ENCODE measurements at places on chromosomes 2 and 18.

DNA sequence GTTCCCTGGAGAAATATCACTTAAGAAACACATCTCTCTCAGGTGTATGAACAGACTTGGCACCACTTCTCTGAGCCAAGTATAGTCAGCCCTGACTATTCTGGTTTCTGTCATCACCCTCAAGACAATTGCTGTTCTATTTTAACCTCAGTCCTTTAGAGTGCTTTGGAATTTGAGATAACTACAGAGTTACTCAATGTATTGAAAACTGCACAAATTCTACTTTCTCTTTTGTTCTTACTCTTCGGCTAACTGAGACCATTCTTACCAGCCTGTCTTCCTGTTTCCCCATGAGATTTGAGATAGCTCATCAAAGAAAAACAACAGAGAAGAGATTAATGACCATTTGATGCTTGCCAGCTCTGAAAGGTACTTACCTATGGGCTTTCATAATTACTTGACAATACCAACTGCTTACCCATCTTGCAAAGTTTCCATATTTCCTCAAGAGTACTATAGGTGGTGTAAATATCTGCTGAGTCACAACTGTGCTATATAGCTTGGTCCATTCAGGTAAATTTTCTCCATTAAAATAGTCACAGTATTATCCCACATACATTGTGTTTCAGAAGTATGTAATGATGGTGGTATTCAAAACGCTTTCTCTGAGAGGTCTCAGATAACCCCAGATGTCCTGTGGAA lies 467.5 kb upstream of the CHST9 start:
- DNase-seq: no peak

DNA sequence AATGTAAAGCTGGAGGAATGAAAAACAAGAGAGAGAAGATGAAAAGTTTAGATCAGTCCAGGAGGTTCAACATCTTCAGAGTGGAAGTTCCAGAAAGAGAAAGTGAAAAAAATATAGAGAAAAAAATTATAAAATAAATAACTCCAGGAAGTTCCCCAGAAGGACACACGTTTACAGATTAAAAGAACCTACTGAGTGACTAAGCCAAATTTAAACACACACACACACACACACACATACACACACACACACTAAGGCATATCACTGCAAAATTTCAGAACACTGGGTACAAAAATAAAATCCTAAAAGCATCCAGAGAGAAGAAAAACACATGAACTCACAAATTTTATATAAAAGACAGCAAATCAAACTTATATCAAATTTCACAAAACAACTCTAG lies 85.9 kb upstream of the PMAIP1 start:
- no peak for DNase-seq

DNA sequence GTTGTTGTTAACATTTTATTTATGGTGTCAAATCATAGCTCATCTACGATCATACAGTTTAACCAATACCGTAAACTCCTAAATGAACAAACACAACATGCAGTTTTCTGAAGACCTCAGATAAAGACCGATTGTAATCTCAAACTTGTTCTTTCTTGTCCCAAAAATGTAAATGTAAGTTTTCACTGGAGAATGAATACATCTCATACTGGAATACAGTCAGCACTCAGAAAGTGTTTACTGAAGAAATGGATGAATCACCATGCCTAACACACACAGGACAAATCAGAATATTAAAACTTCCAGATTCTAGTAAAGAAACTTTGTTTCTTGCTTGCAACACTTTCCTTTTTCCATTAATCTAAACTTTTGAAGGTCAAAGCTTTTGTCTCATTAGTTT lies 380.5 kb downstream of the DLGAP1 start:
- no peak for DNase-seq

GRCh38 chr18:55699233-55699765 lies 111.3 kb upstream of the TCF4 start:
- DNase-seq: no peak

DNA sequence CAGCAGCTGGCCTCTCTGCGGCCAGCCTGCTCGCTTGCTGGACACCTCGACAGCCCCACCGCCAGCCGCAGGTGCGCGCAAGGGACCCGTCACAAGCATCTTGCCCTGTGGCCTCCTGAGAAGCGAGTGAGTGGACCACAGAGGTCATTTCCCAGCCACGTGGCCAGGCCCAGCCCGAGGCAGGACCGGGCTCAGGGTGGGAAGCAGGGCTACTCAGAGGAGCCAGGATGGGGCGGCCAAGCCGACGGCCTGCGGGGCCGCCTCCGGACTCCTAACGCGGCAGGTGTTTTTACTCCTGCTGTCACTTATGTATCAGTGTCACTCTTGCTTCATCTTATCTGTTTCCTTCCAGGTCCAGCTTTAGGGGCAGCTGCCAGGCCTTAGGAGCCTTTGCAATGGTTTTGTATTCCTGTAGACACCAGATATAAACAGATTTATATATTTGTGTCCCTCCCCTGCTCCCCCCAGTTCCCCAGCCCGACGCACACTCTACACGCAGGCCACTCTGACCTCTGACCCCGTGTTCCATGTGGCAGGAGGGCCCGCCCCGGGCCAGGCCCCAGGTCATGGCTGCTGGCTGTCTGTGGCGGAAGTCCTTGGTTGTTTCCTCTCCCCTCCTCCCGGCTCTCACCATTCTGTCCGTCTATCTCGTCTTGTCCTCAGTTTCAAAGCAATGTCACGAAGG lies 236.4 kb downstream of the ATAD2B start:
- DNase-seq: no peak

DNA sequence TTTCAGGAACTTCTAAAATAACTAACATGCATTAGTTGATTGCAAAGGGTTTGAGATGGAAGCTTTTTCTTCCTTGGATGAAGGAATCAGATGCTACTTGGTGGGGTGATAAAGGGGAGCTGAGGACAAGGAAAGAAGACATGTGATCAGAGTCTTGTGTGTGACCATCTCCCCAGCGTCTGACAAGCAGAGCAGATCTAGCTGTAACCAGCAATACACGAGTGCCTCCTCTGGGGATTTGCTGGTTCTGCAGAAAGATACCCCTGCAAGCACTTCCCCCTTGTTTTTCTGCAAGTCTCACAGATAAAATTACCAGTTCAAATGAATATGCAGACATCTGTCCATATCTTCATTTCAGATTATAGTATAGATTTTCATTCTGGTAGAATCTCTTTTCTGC lies 2.7 kb downstream of the CDH7 start:
- no peak for DNase-seq

- DNase-seq: no peak
Observed at GRCh38 chr18:62445386-62445917, 77.4 kb upstream of the ZCCHC2 start.

GRCh38 chr2:64404002-64404731 lies 49.8 kb upstream of the LGALSL start:
- DNase-seq: no peak

- DNase-seq: no peak
Observed at GRCh38 chr2:236306825-236307540, 42.8 kb upstream of the ASB18 start.

DNA sequence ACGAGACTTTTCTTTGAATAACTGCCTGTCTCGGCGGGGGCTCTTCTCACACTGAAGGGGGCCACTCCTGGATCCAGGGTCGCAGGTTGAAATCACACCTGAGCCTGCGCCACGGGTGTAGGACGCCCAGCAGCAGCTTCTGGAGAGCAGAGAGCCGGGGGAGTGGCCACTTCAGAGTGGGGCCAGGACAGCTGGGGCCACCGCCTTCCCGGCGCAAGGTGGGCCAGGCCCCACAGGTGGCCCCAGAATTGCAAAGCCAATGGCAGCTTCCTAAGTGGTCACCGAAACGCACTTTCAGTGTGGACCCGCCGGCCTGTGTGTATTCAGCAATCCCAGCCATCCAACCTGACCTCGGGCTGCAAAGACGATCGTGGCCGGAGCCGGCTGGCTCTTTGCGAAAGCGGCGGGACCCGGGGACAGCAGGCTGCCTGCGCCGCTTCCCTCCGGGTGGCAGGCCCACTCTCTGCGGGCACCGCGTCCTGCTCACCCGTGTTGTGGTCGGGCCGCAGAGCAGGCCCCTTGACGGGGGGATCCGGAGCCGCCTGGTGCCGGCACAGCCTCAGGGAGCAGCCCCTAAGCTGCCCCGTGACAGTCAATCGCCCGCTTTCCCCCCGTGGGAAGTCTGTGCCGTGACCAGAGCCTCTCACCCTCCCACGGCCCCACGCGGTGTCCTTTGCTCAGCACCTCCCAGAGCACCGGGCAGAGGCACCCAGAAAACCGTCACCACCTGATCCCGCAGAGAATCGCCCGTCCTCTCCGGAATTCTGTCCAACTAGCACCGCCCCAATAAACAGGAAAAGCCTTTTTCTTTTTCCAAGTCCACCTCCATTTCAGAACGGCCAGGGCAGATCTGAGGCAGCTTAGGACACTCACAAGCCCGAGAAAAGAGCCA lies 144.7 kb downstream of the ZNF516 start:
- no peak for DNase-seq

GRCh38 chr2:38239452-38239851 lies 137.6 kb downstream of the ATL2 start:
- DNase-seq: no peak

DNA sequence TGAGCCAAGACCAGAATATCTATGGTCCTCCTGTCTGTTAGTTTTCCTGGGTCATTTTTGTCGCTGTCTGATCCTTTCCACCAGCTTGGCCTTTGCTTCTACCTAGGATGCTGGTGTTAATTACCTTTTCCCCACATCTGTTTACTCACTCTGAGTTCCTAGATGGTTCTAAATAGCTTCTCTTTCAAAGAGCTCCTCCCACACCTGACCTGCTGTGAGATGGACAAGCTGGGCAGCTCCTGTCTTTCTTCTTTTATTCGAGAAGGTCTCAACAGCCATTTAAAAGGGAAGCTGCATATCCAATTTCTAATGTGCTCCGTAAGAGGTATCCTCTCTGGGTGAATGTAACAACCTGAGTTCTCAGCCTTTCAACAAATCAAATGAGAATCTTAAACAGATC lies 156.2 kb downstream of the HRH4 start:
- no peak for DNase-seq

GRCh38 chr2:131588152-131588873 lies 60.6 kb downstream of the CCDC74A start:
- no peak for DNase-seq

- no peak for DNase-seq
Observed at GRCh38 chr2:239896075-239896474, 129.1 kb downstream of the NDUFA10 start.

GRCh38 chr2:151165105-151165684 lies 96.5 kb downstream of the RBM43 start:
- no peak for DNase-seq

GRCh38 chr2:132915812-132916549 lies 246.0 kb upstream of the LYPD1 start:
- no peak for DNase-seq

- no peak for DNase-seq
Observed at GRCh38 chr18:76275727-76276313, 219.2 kb downstream of the ZNF516 start.

- DNase-seq: no peak
Observed at GRCh38 chr2:71385012-71385411, 53.4 kb downstream of the ZNF638 start.

DNA sequence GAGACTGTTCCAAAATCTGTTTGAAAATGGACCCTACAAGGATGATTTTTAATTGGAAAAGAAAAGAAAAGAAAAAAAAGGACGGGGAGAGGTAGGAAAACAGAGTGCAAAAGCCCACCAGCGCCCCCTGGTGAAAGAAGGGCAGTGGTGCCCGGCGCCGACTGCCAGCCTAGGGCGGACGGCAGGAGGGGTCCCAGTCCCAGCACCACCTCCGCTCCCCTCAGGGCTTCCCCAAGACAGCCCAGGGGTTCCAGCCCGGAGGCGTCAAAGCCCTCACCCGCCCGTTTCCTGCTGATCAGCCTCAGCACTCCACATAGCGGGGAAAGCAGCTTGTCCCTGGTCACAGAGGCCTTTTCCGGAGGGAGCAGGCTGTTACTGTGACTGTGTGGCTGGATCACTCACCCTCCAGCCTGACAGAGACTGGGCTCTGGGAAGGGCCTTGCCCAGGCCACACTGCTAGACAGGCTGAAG lies 213.9 kb downstream of the TFCP2L1 start:
- DNase-seq: no peak

DNA sequence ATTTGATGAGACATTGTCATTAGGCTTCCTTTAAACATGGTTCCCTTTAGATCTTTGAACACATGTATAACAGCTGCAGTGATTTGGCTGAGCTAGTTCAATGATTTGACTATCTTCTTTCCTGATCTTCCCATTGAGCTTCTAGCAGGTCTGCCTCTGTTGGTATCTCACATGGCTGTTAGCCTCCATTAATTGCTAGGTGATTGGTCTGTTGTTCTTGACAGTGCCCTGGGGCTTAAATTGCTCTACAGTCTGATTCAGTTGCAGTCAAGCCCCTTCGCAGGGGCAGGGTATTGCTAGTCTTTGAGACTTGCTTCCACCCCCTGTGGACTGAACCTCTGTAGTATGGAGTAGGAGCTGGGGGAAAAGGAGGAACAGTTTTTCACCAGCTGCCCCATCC lies 24.1 kb downstream of the SKA1 start:
- no peak for DNase-seq

- DNase-seq: no peak
Observed at GRCh38 chr2:235609321-235609720, 115.5 kb downstream of the AGAP1 start.

GRCh38 chr2:135948141-135948540 lies 37.3 kb downstream of the DARS1 start:
- no peak for DNase-seq

DNA sequence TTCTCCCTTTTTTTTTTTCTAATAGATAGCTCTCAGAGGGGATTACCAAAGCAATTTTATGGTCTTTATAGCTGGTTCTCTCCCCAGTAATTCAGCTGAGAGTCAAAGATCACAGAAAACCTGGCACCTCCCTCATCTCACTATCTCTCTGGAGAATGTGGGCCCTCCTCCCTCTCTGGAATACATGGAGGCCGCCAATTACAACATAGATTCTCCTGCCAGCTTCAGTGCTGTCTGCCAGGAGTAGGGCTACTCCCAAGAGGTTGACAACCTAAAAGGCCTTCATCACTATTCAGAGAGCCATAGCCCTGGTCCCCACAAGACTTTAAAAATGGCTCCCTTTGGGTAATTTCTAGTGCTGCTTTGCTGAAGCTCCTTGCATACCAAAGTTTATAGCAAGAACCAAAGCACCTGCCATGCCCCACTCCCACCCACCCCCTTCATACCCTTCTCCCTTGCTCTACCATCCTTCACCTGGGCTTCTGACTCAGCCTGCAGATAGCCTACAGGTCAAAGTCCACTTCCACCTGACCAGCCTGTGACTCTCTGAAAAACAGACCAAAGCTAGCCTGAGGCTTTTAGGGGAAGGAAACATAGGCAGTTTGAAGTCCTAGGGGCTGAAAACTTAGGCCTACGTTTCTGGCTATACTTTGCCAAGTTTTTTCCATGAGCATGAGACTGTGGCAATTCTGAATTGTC lies 472.3 kb downstream of the TNS1 start:
- DNase-seq: no peak

- no peak for DNase-seq
Observed at GRCh38 chr2:159075727-159076126, 107.3 kb downstream of the TANC1 start.

- DNase-seq: no peak
Observed at GRCh38 chr2:181955010-181955409, 30.6 kb upstream of the PPP1R1C start.

DNA sequence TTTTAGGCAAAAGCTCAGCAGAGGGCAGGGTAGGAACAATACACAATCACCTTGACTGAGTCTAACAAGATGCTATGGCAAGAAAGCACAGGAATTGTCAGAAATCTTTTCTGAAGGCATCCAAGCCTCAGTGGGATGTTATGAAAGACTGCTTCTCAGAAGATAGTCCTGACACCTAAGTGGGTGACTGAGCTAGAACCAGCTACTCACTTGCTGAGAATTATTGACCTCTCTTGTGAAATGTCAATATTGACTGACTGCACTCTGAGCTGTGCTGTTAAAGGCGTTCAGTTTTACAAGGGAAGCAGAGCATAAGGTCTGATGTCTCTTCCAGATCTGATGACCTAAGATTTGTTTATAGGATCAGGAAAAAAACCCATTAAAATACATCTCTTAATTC lies 46.1 kb downstream of the TACR1 start:
- DNase-seq: no peak

All from stimulated activated CD8-positive, alpha-beta memory T cell treated with anti-CD3 and anti-CD28 coated beads, Interleukin-7, amount 100 ng/mL, for 48 hours (primary cell).